ENCODE measurements at places on chromosomes 2 and 18. TPM values are rescaled to one million over a fixed set of nuclear protein-coding genes. Genes with fewer than 3 reads are reported as not detected.
A peak's percentile ranks its signal among the peaks of the same experiment; 100 is the strongest.

DNA sequence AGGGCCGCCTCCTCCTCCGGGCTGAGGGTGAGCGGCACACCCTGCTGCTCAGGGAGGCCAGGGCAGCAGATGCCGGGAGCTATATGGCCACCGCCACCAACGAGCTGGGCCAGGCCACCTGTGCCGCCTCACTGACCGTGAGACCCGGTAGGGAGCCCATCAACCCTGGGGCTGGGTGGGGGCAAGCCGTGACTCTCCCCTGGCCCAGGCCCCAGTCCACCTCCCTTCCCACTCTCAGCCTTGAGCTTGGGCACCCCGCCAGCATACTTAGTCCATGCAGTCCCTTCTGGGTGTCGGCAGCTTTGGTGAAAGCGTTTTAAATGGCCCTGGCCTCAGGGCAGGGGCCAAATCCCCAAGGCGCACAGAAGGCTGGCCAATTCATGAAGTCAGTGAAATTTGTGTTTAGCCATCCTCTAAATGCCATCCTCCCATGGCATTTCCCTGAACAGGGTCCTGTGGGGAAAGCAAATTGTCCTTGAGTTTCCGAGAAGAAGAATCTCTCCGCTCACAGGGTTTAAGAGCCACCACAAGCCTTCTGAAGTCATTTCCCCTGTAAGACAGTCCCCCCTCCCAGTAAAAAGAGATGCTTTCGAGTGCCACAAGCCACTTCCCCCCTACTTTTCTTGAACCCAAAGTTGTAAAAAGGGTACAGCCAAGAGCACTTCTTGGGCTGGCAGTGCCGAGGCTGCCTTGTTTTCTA is 17.2 kb downstream of the SPEG start:
- no peaks in the 10 kb centered on the region for H3K36me3 ChIP-seq
- peaks cover 13% of the 10 kb centered on the region for H3K27me3 ChIP-seq
- H3K4me1 ChIP-seq: peaks cover 11% of the 10 kb centered on the region
- H3K4me3 ChIP-seq: no peak overlapping the region

GRCh38 chr2:17830053-17831034 is 14.1 kb downstream of the MSGN1 start:
- no peaks in the 10 kb centered on the region for H3K27me3 ChIP-seq
- H3K4me3 ChIP-seq: no peak overlapping the region
- no peaks in the 10 kb centered on the region for H3K36me3 ChIP-seq
- no peak overlapping the region for H3K27ac ChIP-seq

GRCh38 chr2:112938904-112939303 is 27.9 kb downstream of the IL37 start:
- H3K27me3 ChIP-seq: no peaks in the 10 kb centered on the region
- H3K4me3 ChIP-seq: no peak overlapping the region
- H3K27ac ChIP-seq: no peak overlapping the region
- DNase-seq: no peak
- H3K4me1 ChIP-seq: no peaks in the 10 kb centered on the region

- H3K27ac ChIP-seq: peak overlapping the region; percentile 58
- no peaks in the 10 kb centered on the region for H3K36me3 ChIP-seq
- H3K27me3 ChIP-seq: no peaks in the 10 kb centered on the region
- no peak overlapping the region for H3K4me3 ChIP-seq
These were observed 88.7 kb downstream of the SLC8A1 start for GRCh38 chr2:40363231-40363630.

- no peak overlapping the region for H3K27ac ChIP-seq
- H3K27me3 ChIP-seq: no peaks in the 10 kb centered on the region
- H3K4me3 ChIP-seq: no peak overlapping the region
- H3K4me1 ChIP-seq: no peaks in the 10 kb centered on the region
- H3K36me3 ChIP-seq: no peaks in the 10 kb centered on the region
These were observed 68.0 kb upstream of the RIOK3 start for GRCh38 chr18:23384778-23385736.

DNA sequence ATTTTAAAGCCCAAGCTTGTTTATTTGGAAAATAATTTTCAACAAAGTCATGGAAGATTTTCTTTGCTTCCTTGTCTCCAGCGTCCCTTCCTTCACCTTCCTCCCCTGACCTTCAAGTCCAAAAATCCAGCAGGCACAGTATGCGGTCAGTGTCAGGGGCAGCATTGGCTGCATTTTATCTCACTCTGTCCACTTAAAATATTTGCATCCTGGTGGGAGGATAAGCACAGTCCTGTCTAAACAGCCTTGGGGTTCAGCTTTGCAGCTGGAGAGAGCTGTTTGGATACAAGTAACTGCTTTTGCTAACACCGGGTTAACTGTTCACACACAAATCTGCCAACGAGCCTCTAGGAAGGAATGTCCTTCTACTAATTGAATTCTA is 318.1 kb downstream of the PDE11A start:
- no peaks in the 10 kb centered on the region for H3K27me3 ChIP-seq
- H3K4me1 ChIP-seq: no peaks in the 10 kb centered on the region
- no peak for DNase-seq
- peak overlapping the region; percentile 75 for H3K27ac ChIP-seq
- H3K4me3 ChIP-seq: no peak overlapping the region

The MYOM1 gene
- 4.4 TPM for total RNA-seq
